ENCODE measurements at places on chromosomes 5 and 9.

DNA sequence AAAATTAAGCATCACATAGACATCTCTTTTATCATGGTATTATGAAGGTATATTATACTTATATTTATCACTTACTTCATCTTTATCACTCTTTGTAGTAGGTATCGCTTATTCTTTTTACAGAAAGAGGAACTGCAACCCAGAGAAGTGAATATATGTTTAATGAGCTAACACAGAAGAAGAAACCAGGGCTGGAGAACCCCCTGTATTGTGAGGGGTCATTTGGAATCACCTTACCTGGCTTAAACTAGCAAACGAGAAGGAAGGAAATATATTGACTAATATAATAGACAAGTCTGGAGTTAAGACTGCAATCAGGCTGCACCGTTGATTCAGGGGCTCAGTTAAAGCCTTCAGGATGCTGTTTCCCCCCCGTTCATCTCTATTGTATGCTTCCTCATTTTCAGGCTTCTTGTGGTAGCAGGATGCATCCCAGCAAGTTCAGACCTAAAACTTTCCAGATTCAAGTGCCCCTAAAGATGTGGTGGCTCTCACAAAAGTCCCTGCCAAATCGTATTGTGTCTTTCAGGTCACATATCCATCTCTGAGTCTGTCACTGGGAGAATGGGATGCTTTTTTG, 146.4 kb downstream of the GCNT1 start:
- no peak for DNase-seq

GRCh38 chr5:171272996-171273970, 35.8 kb upstream of the TLX3 start:
- DNase-seq, result no peak

- no peak for DNase-seq
These were observed 436 bp upstream of the EMB start for GRCh38 chr5:50441493-50441955.

GRCh38 chr9:129283705-129284606, 105.9 kb upstream of the IER5L start:
- no peak for DNase-seq

DNA sequence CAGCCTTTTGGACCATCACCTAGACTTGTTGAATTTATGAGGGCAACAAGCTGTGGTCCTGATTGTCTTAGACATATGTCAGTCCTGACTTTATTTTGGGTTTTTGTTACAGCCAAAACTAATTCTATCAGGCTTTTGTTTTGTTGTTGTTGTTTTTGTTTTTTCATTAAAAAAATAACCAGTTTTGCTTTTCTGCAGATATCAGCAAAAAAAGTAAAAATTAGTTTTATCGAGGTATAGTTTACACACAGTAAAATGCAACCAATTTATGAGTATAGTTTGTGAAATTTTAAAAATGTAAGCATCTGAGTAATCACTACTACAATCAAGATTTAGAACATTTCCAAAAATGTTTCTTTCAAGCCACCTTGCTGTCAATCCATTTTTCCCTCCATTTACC, 48.9 kb downstream of the WDR70 start:
- DNase-seq, result no peak

DNA sequence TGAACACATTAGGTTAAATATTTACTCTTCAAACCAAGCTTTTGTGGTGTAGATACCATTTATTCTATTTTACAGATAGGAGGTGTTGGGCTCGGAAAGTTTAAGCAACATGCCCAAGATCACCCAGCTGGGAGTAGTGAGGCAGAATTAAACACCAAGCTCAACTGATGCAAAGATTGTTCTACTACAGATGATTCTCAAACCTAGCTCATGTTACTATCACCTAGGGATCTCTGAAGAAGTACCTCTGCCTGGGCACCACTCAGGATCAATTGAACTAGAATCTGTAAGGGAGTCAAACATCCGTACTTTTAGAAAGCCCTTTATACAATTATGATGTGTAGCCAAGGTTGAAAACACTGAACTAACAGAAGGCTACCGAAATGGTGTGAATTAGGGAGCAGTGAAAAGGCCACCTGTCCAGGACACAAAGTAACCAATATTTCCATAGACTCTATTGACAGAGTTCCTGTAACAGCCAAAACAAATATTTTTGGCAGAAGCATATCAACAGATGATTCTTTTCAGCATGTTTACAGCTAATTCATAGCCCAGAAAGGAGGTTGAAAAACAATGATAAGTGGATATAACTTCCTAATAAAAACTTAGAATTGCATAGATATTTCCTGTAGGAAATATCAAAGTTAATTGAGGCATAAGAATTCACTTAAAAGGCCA, 158.5 kb upstream of the PTGER4 start:
- no peak for DNase-seq

DNA sequence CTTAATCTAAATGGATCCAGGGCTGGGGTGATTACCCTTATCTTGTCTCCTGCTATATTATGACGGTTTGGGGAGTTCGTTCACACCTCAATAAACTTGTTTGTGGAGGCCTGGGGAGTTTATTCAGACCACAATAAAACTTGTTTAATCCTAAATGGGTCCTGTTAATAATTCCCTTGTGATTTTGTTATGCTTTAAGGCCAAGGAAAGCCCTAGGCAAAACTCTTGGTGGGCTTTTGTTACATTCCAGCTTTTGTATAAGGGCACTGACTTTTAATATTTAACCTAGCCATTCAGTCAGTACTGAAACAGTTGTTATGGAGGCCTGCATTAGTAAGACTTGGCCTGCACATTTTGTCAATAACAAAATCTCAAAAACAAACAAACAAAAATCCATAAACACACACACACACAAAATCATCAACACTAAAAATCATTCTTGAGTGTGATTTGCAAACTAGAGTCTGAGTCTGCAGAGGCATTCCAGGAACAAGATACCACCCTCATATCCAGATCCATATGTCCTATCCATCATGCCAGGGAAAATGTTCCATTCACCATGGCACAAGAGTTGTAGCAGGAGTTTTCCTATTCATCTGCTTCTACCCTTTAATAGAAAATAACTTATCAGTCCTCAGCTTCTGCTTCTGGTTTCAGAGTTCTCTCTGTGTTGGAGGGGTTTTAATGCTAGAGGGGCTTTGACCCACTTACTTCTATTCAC, 421.7 kb downstream of the AGTPBP1 start:
- DNase-seq, result no peak

GRCh38 chr5:149782895-149783586, 52.9 kb downstream of the PPARGC1B start:
- no peak for DNase-seq

DNA sequence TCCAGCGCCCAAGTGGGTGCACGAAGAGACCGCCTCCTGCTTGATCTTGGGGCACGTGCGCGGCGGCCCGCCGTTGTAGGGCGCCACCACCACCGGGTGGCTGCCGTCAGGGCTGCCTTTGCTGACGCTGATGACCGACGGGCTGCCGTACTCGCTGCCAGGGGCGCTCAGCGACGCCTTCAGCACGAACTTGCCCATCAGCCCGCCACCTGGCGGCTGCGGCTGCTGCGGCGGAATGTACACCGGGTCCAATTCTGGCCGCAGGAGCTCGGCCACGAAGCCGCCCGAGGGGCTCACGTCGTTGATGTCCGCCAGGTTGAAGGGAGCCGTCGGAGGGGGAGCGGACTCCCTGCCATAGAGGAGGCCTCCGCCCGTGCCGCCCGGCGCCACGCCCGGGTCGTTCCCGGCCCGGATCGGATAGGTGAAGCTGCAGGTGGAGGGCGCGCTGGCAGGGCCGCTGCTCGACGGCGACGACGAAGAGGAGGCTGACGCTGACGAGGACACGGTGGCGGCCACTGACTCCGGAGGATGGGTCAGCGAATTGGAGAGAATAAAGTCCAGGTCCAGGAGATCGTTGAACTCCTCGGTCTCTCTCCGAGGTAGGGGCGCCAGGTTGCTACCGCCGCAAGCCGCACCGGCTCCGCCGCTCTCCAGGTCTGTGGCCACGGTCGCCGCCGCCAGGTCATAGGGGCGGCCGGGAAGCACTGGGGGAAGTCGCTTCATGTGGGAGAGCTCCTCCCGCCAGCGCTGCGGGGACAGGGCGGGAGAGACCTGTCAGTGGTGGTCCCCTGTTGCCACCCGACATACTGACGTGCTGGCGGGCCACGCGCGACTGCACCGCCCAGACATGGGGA, 1.8 kb downstream of the KLF4 start:
- no peak for DNase-seq

GRCh38 chr5:102600964-102601363, 102.2 kb upstream of the SLCO6A1 start:
- no peak for DNase-seq

GRCh38 chr5:60007729-60008128, 114.2 kb upstream of the PDE4D start:
- DNase-seq, result no peak

DNA sequence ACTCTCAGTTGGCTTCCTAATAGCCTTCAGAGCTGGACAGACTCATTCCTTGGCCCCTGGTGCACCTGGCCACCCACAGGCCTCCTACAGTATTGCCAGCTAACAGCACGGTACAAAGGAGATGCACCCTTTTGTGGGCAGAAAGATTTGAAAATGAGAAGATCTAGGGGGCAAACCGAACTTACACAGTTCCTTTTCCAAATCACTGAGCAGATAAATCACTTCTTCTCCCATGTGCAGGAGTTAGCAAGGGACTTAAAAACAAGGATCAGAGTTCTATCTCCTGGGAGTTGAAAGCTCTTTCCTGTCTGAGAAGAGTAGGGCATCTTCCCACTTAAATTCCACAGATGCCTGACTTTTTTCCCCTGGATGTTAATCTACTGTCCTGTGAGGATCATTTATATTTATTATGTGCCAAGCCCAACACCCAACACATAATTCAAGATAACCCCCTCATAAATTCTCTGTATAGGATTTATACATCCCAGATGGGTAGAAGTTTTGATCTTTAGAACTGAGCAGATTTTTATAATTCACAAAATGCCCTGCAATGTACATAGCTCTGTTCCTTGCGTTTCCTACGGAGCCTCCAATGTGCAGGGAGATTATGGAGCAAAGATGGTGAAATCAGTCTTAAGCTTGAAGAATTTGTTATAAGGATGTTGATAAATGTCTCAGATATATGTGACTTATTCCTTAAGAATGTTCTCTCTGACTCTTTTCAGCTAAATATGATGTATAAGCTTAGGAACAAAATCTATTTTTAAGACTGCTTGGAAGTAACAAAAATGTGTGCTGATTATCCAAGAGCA, 207.2 kb upstream of the DAPK1 start:
- no peak for DNase-seq

DNA sequence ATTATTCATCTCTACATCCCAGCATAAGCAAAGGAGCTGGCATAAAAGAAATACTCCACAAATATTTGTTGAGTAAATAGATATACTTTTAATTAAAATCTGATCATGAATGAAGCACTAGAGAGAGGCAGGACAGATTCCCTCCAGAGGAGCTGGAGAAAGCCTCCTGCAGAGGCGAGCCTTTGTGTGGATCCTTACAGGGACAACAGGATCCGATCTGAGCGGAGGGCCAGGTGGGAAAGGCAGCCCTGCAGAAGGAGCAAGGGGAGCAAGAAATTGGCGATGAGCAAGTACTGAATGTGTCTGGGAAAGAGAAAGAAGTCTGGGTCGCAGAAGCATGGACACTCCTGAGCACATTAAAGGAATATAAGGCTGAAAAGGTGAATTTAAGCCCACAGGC, 69.4 kb downstream of the EBF1 start:
- DNase-seq, result no peak

GRCh38 chr9:133603135-133603927, 5.9 kb downstream of the FAM163B start:
- DNase-seq, result no peak

GRCh38 chr5:61466017-61466416, 134.0 kb downstream of the ZSWIM6 start:
- DNase-seq, result no peak

- DNase-seq, result no peak
These were observed 2.7 kb downstream of the TERT start for GRCh38 chr5:1292139-1292538.

- DNase-seq, result peak; percentile 85
These were observed 133.4 kb downstream of the SUSD1 start for GRCh38 chr9:112041536-112042243.

GRCh38 chr9:1051584-1052275, 1.6 kb downstream of the DMRT2 start:
- DNase-seq, result no peak

- no peak for DNase-seq
These were observed 213.9 kb downstream of the BNC2 start for GRCh38 chr9:16656432-16657169.

GRCh38 chr5:17917465-17917864, 283.2 kb downstream of the TAF11L14 start:
- DNase-seq, result no peak

DNA sequence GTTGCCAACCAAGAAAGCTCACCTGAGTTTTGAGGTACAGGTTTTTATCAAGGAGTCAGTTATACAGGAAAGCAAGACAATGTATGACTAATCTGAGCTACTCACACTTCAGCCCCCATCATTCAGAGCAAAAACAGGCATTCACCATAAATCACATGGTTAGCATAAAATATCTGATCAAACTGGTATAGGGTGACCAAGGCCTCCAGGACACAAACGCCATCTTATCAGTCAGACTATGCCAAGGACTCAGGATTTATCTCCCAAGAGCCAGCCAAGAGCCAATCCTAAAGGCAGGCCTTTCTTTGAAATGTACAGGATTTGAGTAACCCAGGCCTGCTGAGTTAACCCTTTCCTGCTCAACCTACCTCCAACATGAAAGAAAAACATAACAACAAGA, 313.0 kb upstream of the NREP start:
- no peak for DNase-seq

GRCh38 chr5:125064621-125065438, 318.4 kb upstream of the ZNF608 start:
- no peak for DNase-seq

DNA sequence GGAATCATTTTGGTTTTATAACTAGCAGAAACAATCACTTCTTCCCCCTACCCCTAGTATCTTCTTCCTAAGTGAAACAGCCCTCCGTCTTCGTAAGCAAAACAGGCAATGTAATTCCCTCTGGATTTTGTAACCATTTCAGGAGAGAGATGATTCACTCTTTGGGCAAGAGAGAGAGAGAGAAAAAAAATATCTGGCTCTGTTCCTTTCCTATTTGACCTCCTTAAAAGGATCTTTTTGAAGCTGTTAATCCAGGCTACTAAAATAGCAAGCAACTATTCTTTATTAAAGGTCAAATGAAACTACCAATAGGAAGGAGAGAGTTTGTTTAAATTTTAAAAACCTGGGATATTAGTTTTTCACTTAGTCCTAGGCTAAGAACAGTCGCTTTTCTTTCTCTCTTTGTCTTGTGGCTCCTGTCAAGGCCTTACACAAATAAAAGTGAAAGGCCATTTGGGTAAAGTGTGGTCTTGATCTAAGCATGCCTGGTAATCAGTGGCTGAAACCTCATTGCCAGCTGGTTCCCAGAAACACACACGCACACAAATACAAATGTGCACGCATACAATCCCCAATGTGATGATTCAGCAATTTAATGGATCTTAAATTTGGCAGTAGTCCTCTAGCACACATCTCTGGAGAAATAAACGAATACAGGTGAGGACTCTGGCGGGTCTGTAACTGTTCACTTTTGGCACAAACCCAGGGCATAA, 70.2 kb downstream of the PRUNE2 start:
- DNase-seq, result peak; percentile 28

DNA sequence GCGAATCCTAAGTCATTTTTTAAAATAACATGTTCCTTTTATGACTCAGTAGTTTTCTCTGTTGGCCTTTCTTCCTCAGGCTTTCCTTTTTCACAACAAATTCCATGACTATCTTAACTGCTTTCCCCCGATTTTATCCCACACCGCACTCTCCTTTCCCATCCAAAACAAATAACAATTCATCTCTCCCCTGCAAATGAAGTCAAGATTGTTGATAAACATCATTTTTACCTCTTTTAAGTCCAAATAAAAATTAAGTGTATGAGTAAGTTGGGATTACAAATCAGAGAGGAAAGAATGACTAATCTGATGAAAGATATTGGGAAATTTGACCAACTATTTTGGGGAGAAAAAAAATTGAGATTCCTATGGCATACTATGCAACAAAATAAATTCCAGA, 47.3 kb downstream of the SEC61B start:
- DNase-seq, result peak; percentile 21
